ENCODE measurements at places on chromosomes 6 and 20. TPM values are rescaled to one million over a fixed set of nuclear protein-coding genes. Genes with fewer than 3 reads are reported as not detected.
A peak's percentile ranks its signal among the peaks of the same experiment; 100 is the strongest.

Gene KIF25
- total RNA-seq: not detected

Gene HLA-DQB2
- not detected for total RNA-seq

Gene NOL4L
- total RNA-seq: 23.3 TPM

Gene CENPW
- total RNA-seq: 66.5 TPM

DNA sequence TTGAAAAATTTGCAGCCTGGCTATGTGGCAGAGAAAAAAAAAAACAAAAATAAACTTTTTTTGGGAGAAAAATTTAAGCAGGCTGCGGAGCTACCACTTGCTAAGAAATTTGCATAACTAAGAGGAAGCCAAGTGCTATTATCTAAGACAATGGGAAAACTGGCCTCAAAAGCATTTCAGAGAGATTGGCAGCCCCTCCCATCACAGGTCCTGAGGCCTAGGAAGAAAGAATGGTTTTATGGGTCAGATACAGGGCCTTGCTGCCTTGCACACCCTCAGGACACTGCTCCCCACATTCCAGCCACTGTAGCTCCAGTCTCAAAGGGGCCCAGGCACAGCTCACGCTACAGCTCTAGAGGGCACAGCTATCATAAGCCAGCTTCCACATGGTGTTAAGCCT is 777.9 kb downstream of the TENT5A start:
- no peak for DNase-seq
- H3K4me3 ChIP-seq: no peak overlapping the region
- H3K27me3 ChIP-seq: no peaks in the 10 kb centered on the region
- no peaks in the 10 kb centered on the region for H3K4me1 ChIP-seq
- H3K27ac ChIP-seq: no peak overlapping the region
- no peaks in the 10 kb centered on the region for H3K36me3 ChIP-seq

GRCh38 chr20:58894652-58895447 is 42.3 kb downstream of the GNAS start:
- H3K27ac ChIP-seq: peak overlapping the region; percentile 90
- peaks cover 62% of the 10 kb centered on the region for H3K36me3 ChIP-seq
- no peak for DNase-seq
- H3K4me1 ChIP-seq: peaks cover 58% of the 10 kb centered on the region
- no peaks in the 10 kb centered on the region for H3K27me3 ChIP-seq
- peak overlapping the region; percentile 99 for H3K4me3 ChIP-seq

DNA sequence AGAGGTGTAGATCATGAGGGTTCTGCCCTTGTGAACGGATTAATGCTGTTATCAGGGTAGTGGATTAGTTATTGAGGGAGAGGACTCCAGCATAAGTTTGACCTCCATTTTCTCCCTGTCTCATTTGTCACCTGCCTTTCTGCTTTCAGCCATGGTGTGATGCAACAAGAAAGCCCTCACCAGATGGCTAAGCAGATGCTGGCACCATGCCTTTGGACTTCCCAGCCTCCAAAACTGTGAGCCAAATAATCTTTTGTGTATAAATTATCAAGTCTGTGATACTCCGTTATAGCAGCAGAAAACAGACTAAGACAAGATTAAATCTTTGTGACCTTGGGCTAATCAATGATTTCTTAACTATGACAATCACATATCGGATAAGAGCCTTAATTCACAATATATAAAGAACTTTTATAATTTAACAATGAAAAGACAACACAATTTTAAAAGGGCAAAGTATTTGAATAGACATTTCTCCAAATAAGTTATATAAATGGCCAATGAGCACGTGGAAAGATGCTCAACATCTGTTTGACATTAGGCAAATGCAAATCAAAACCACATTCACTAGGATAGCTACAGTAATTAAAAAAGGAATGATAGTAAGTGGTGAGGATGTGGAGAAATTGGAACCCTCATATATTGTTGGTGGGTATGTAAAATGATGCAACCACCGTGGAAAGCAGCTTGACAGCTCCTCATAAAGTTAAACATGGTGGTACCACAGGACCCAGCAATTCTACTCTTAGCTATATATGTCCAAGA is 45.3 kb upstream of the IFNGR1 start:
- H3K27me3 ChIP-seq: peaks cover 12% of the 10 kb centered on the region
- H3K4me3 ChIP-seq: no peak overlapping the region
- no peak overlapping the region for H3K27ac ChIP-seq
- no peaks in the 10 kb centered on the region for H3K36me3 ChIP-seq
- peaks cover 17% of the 10 kb centered on the region for H3K4me1 ChIP-seq
- DNase-seq: no peak

DNA sequence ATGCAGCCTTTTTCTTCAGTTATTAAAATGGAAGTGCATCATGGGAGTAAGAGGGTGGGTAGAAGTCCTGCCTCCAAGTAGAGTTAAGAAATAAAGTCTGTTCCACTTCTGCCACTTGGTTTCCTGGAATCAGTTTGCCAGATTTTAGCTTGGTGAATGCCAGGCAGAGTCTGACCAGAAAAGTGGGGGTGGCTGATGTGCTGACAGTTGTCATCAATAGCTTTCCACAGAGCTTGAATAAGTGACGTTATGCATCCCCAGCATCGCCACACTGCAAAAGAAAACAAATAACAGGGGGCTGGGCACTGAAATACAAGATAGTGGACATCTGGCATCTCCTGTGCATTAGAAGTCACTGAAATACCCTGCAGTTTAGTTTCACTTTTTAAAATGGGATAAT is 30.8 kb upstream of the CEP162 start:
- H3K36me3 ChIP-seq: no peaks in the 10 kb centered on the region
- no peak overlapping the region for H3K4me3 ChIP-seq
- H3K27me3 ChIP-seq: peaks cover 14% of the 10 kb centered on the region
- H3K27ac ChIP-seq: no peak overlapping the region
- no peak for DNase-seq
